Immature natural killer cell (primary cell): ENCODE measurements at places on chromosomes 2 and 18.

DNA sequence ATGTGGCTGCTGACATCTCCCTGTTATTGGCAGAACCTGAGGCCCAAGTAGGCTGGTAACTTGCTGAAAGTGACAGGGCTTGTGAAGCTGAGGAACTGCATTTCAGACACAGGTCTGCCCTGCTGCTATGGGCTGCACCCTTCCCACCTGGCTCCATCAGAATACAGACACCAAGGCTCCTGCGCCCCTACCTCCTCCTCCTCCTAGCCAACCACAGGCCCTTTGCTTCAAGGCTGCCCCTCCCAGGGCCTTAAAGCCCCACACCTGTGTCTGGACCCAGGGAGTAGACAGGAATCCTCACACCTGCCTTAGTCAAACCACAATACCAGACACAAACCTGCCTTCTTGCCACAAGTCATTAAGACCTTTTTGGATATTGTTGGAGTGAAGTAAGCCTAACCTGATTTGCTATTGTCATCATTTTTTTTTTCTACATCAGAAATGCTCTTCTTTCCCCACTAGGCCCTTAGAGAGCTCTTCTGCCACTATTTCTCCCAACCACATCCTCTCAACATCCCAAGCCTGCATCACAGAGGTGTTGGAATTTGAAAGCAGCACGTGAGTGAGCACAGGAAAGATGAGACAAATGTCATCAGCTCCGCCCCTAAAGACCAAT, 489.7 kb downstream of the EIPR1 start:
- no peak for DNase-seq

GRCh38 chr2:62150597-62151305, 45.2 kb upstream of the B3GNT2 start:
- no peak for DNase-seq

GRCh38 chr2:127694986-127695385, 6.3 kb upstream of the SFT2D3 start:
- DNase-seq, result no peak

DNA sequence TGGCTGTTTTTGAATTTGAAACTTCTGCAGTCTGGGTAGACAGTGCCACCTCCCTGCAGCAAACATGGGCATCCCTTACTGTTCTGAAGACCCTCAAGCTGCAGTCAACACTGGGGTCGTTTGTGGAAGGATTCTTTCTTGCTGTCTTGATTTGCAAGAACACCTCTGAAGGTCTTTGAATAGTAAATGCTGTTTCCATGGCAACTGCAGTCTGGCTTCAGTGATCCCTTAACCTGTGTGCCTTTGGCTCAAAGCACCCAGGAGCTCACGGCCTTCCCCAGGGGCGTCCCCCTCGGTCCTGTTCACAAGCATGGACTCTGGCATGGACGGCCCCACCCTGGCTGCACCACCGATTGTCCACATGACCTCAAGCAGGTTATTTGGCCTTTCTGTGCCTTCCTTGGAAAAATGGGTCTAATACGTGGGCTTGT, 38.3 kb downstream of the LRRFIP1 start:
- no peak for DNase-seq

DNA sequence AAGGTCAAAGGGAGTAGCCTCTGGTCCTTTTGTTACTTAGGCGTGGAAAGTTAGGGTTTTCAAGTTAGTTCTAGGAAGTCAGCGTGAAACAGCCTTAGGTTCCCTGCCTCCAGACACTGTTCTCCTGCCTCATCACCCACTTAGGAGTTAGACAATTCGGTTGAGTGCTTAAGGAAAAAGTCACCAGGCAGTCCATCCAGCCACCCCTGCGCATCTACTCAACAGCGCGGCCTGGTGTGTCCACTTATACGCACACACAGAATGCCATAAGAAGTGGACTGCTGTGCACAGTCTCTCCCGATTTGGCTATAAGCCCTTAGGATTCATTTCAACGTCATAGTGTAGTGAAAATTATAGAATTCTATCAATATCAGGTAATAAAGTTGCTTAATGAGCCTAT, 470.8 kb upstream of the TNP1 start:
- no peak for DNase-seq

- DNase-seq, result no peak
Measured at GRCh38 chr2:101745711-101746694, 48.5 kb downstream of the MAP4K4 start.

- DNase-seq, result no peak
Measured at GRCh38 chr2:150426724-150427123, 60.7 kb downstream of the RND3 start.

DNA sequence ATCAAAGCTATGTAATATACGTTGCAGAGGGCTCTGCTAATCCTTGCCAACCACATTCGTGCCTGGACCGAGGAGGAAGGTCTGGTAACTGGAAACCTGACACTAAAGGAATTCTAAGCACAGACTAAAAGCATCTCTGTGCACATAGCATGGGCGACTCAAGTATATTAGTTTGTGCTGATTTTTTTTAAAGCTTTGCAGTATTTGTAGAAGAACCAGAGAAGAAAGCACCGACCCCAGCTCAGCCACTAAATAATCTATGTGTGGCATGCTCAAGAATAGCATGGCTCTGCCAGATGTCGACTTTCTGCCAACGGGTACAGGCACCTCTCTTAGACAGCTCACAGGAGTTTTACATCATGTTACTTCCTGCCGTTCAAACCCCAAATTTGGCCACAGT, 73.2 kb upstream of the NRP2 start:
- DNase-seq, result no peak

- peak; percentile 78 for DNase-seq
Measured at GRCh38 chr2:8456151-8457091, 225.4 kb upstream of the ID2 start.
